Activated CD8-positive, alpha-beta T cell treated with anti-CD3 and anti-CD28 coated beads, Interleukin-2, amount 10 ng/mL, durations not matched to agents 7 days and 5 days (primary cell): ENCODE measurements at places on chromosomes 2 and 18. TPM values are rescaled to one million over a fixed set of nuclear protein-coding genes. Genes with fewer than 3 reads are reported as not detected.

TEKT4 gene
- not detected for total RNA-seq

ARHGEF4 gene
- total RNA-seq: 3.3 TPM

CCDC102B gene
- 0.95 TPM for total RNA-seq

MYO1B gene
- 2.6 TPM for total RNA-seq

TMEM198 gene
- 0.47 TPM for total RNA-seq

ZNF804A gene
- total RNA-seq: not detected

TDRD15 gene
- not detected for total RNA-seq

AQP12B gene
- total RNA-seq: not detected

DSC3 gene
- total RNA-seq: not detected

VAMP5 gene
- total RNA-seq: 72.0 TPM

DNA sequence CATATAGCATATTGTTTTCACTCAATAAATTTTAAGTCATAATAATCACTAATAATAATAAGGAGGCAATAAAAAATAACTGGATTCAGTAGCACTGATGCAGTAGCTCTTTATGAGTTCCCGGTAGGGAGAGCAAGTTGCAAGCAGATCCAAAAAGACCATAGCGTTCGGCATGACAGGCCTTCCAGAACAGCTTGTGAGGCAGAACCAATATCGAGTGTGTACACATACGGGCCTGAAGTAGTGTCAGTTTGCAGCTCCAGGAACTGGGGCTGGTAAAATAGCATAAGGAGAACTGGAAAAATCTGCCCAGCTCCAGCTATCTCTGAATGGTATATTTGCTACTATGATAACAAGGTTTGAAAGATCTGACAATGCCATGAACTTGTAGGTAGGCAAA, 1607.8 kb upstream of the PIK3C3 start:
- no peak for DNase-seq

DNA sequence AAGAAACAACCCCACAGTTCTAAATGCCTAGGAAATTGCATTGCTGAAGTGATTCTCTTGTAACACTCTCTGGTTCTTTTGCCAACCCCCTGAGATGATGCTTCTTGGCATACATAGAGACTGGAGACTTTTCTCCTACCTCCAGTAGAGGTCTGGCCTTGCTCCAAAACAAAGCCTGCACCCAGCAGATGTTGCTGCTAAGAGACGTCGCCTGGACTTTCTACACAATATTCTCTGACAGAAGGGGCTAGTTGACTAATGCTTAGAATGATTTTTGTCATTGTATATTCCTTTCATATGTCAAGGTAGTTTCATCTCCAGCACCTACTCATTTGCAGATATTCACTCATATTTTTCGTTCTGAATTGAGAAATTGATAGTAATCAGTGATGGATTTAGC, 24.6 kb downstream of the SOWAHC start:
- DNase-seq: no peak

DNA sequence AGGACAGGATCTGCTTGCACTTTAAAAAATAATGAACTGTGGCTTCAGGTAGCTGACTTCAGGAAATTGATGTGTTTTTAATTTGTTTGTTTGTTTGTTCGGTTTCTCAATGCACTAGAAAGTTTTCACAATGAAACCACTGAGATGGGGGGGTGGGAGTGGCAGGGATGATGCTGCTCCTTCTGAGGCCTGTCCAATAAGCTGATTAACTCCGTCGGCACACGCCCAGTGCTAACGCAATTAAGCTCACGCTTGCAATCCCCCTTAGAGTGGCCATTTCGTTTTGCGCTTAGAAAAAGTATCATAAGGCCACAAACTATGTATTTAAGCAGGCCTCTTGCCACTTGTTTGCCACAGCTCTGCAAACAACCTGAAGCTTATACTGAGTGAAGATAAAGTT, 12.5 kb upstream of the GPR39 start:
- no peak for DNase-seq

GRCh38 chr2:129927696-129928095, 51.8 kb upstream of the RAB6C start:
- DNase-seq: no peak

GRCh38 chr2:238997137-238997390, 149.2 kb downstream of the TWIST2 start:
- DNase-seq: no peak

- DNase-seq: no peak
These were observed 191.6 kb upstream of the ID2 start for GRCh38 chr2:8490166-8490721.

DNA sequence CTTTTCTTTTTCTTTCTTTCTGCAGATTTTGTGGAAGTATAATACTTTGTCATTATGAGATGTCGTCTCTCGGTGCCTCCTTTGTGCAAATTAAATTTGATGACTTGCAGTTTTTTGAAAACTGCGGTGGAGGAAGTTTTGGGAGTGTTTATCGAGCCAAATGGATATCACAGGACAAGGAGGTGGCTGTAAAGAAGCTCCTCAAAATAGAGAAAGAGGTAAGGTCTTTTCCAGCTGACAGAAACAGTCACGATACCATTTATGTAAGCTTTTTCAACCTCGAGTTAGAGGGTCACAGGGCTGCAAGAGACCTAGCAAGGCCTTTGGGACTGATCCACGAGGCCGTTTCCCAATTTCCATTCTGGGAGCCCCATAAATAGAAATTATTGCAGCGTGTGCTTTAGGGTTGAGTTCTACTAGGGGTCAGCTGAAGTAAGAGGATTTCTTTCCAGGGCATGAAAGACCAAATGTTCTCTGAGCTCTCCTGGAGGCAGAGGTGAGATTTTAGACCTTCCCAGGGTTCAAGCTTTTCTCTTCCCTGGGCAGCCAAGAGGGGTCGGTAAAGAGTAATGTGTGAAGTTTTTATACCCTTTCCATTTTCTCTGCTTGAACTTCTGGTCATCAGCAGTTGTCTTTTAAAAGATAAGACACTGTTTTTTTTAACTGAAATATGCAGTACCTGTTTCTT, 15.5 kb downstream of the MAP3K20 start:
- DNase-seq: no peak

GRCh38 chr2:75100801-75101151, 98.5 kb downstream of the TACR1 start:
- DNase-seq: no peak

DNA sequence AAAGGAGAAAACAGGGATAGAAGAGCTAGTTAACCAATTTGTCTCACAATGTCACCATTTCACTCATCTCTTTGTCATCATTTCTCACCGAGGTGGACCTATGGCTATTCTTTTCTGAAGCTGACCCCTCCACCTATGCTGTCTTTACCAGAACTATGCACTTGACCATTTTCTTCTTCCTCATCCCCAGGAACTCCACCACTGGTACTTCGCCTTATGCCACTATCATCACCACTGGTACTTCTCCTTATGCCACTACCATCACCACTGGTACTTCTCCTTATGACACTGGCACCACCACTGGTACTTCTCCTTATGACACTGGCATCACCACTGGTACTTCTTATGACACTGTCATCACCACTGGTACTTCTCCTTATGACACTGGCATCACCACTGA, 745.8 kb upstream of the CHAC2 start:
- DNase-seq: no peak

GRCh38 chr18:72391951-72392350, 152.2 kb downstream of the CBLN2 start:
- no peak for DNase-seq

GRCh38 chr18:22544626-22545025, 126.9 kb upstream of the CTAGE1 start:
- no peak for DNase-seq

DNA sequence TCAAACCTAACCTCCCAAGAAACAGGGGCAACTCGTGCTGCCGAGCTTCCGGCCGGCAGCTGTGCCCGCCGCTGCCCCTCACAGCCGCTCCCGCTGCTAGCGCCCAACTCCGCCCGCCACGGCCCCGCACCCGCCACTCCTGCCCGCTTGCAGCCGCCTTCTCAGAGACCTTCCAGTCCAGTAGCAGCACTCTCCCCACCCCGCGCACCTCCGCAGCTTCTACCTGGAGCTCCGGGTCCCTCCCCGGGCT, 722 bp upstream of the C2orf15 start:
- no peak for DNase-seq

GRCh38 chr2:217743407-217743806, 259.4 kb downstream of the TNS1 start:
- DNase-seq: peak; percentile 8

GRCh38 chr2:103169861-103170260, 408.0 kb downstream of the TMEM182 start:
- no peak for DNase-seq

GRCh38 chr2:136322428-136322827, 204.5 kb upstream of the CXCR4 start:
- DNase-seq: no peak
